AG09319 (cell line): ENCODE measurements at places on chromosomes 2 and 18.

DNA sequence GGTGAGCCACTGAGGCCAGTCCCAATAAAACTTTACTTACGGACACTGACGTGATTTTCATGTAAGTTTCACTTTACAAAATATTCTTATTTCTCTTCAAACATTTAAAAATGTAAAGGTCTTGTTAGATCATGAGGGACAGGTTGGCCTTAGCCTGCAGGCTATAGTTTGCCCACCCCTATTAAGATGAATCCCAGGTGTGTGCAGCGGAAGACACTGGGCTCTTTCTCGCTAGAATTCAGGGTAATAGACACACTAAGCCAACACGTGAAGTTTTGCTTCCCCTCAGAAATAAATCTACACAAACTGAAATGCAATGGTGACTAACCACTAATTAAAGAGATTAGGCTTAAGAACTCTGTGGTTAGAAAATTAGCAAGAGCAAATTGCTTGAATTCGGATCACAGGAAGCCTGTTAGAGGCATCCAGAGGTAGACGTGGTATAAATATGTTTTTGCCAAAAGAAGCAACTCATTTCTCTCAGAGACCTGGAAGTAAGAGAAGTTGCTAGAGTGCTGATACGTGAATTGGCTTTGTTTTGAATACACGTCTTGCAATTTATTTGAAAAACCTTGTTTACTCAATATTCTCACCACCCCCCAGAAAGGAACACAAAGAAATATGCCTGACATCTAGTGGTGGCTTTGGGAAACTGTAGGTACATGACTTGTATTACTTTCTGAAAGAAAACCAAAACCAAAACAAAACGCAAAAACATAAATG, 151.6 kb downstream of the DTNB start:
- DNase-seq = peak; percentile 63

- DNase-seq = no peak
These were observed 62.7 kb downstream of the BIN1 start for GRCh38 chr2:127044165-127044718.

- DNase-seq = no peak
These were observed 262.8 kb downstream of the PTH2R start for GRCh38 chr2:208669394-208669793.

DNA sequence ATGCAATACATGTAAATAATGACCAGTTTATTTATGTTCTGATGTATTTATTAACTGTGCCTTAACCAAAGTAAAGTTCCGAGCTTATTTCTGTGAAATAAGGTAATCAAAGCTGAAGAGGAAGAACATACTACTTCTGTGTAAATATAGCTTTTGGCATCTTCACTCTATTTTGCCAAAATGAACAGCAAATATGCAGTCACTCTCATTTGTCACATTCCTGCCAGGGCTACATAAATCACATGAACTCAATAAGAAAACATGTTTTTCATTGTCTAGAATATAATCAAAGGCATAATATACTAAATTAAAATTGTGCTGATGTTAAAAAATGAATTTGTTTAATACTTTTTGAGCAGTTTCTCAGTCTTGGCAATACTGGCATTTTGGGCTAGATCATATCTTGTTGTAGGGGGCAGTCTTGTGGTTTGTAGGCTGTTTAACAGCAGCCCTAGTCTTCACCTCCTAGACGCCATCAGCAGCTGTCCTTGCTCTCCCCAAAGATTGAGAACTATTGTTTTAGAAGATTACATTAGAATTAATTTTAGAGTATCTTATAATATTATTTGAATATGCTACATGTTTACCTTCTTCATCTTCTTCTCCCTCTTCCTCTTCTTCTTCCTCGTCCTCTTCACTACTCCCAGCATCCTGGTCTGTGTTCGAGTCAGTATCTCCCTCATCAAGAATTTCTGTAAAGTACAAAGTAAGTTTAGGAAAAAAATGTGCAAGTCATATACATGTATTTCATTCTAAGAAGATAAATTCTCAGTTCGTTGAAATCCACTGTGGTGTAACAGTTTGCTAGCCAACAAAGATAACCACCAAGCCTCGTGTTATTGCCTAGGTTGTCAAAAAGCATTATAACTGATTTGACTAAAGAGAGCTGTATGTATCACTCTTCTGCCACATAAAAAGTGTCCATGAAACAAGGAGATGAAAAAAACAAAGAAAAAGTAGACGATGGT, 41.5 kb downstream of the CWC22 start:
- DNase-seq = no peak

- DNase-seq = no peak
These were observed 34.0 kb upstream of the CD302 start for GRCh38 chr2:159832026-159832425.

GRCh38 chr2:217669831-217670230, 333.0 kb downstream of the TNS1 start:
- no peak for DNase-seq

DNA sequence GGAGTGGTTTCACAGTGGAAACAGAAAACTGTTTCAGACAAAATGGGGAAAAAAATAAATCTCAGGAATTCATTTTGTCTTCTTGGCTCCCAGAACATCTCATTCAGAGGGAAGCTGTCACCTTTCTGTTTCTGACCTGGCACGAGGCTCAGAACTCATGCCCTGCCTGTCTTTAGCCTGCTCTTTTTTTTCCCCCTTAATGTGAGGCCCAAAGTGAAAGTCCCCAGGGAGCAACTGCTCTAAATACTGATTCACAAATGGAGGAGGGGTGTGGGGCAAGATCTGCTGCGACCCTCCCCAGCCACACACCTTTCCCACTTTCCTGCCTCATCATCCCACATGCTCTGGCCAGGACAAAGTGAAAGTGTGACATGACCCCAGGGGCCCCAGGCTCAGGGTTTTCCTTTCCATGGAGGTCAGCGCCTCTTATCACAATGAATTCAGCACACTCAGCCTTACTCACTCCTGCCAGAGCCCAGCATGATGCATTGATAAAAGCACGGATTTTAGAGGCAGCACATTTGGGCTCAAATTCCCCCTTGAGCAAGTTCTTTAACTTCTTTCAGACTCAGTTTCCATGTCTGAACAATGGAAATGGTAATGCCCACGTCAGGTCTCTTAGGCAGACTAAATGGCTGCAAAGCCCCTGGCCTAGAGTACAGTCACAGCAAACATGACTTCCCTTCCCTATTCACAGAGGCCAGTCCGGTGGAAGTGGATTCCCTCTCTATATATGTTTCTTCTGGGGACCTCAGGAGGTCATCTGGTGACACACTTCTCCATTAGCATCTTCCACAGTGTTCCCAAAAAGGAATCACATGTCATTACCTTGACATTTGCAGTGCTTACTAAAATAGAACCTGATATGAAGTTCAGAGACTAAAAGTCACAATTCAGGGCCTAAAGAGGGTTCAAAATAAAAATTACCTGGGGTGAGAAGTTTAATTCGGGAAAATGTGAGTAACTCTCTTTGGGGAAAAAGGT, 55.3 kb upstream of the TMEM163 start:
- DNase-seq = no peak

DNA sequence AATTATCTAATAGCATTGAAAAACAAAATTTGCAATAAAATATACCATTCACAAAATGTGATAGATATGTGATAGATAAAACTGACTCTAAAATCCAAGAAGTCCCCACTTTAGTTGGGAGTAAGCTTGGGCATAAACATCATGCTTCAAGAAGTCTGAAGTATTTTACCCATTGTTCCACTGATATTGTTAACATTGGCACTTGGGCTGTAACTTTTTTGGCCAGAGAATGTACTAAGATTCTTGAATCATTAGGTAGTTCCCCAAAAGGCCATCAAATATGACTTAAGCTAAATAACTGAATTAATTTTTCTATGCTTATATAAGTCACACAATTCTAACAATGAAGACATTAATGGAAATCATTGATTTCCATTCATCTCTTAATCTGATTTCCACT, 413.6 kb downstream of the CDH2 start:
- DNase-seq = no peak

DNA sequence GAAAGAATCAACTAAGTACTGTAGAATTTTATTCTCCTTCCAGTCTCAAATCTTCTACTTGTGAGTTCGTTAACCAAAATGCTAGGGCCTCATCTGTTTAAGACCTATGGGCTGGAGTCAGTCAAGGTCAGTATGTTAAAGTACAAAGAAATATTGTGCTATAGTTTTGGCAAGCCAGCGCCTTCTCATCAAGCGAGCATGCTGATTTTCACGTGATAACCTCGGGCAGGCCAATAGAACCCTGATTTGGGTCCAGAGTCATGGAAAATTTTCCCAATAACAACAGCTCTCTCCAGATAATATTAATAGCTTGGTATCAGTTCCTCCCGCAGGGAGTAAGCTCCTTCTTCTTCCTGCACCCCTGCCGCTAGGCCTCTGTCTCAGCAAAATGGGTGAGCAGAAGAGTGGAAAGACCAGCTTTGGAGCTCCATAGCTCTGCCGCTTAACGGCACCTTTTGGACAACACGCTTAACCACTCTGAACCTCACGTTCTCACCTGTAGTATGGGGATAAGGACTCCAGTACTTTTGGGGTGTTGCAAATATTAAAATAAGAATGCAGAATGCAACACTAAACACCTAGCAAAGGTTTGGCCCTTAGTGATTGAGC, 11.7 kb downstream of the CABLES1 start:
- DNase-seq = no peak

DNA sequence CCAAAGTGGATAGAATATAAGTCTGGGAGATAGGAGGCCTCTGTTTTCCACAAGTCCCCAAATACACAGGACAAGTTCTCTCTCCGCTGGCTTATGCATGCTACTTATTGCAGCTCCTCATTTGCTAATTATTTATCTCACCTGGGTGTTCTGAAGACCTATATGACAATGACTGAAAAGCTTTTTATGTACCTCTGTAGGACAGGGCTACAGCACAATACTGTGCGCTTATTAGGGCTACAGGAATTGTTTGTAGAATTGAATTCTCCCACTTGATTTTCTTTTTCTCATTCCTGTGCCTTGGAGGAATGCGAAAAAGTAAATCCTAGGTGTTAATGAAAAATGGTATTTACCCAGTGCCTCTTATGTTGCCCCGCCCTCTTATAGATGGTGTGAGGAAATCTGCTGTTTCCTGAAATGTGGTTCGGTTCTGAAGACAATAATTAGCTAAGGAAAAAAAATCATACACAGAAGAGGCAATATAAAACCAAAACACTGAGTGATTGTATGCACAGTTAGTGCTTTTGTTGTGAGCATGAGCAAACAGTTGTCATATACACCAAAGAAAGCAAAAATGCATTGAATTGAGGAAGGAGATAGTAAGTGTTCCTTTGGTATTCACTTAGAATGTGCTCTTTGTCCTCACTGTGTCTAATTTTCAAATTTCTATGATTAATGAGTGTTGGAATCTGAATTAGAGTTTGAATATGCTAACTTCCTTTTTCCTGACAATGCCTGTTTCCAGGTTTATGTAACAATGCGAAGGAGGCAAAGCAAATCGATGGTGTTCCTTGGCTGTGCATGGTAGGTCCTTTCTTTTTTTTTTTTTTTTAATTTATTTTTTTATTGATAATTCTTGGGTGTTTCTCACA, 78.7 kb upstream of the PNPT1 start:
- DNase-seq = no peak

GRCh38 chr2:142189501-142189900, 58.7 kb upstream of the LRP1B start:
- no peak for DNase-seq

DNA sequence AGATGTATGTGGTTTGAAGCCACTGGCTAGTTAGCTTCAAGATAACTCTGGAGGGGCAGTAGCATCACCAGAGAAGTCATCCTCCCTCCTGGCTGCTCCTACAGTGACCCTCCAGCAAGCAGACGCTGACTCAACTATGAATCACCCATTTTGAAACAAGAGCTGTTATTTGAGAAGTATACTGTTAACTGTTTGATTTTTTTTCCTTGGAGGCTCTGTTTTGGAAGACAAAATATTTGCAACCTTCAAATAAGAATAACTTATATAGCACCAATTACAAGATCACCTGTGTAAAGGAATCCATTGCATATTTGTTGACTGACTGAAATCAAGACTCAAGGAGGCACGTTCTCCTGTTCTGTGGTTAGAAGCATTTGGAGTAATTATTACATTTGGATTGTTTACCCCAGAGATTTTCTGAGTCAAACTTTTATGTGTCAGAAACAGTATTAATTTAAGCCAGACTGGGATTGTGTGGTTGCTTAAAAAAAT, 313.8 kb downstream of the MTX2 start:
- peak; percentile 44 for DNase-seq

- no peak for DNase-seq
These were observed 10.8 kb upstream of the ERMN start for GRCh38 chr2:157336137-157337010.

DNA sequence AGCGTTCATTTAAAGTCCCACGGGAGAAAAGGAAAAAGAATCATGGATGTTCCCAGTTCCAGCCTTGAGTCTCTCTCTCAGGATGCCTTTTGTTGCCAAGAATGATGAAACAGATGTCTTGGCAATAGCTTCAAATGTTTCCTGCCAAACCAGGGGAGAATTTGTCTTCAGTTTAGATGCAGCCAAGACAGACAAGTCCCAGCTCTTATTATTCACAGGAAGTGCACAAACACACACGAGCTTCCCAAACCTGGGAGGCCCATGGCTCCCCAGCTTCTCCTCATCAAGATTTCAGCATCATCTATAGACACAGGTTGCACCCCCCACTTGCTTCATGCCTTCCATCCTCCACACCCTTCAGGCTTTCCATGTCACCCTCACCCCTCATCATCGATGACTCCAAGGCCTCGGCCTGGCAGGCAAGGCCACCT, 45.9 kb downstream of the HS1BP3 start:
- peak; percentile 65 for DNase-seq

DNA sequence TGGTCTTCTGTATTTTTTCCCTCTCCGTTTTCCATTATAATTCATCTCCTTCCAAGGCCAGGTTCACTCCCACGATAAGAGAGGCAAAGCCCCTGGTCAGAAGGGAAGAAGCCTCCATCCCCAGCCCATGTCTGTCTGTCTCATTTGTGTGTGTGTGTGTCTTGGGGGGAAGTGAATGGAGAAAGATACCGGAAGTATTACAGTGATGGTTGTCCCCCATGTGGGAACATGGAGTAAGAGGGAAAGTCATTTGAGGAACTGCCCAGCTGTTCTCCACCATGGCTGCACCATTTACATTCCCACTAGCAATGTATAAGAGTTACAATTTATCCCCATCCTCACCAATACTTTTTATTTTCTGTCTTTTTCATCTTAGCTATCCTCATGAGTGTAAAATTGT, 113.6 kb upstream of the ATP8B1 start:
- DNase-seq = no peak

- DNase-seq = no peak
These were observed 13.1 kb downstream of the TET3 start for GRCh38 chr2:73997813-73998212.
